Kidney (tissue), 22 donors: ENCODE measurements at places on chromosomes 3 and 15. TPM values are rescaled to one million over a fixed set of nuclear protein-coding genes. Genes with fewer than 3 reads are reported as not detected.
A peak's percentile ranks its signal among the peaks of the same experiment; 100 is the strongest.

DNA sequence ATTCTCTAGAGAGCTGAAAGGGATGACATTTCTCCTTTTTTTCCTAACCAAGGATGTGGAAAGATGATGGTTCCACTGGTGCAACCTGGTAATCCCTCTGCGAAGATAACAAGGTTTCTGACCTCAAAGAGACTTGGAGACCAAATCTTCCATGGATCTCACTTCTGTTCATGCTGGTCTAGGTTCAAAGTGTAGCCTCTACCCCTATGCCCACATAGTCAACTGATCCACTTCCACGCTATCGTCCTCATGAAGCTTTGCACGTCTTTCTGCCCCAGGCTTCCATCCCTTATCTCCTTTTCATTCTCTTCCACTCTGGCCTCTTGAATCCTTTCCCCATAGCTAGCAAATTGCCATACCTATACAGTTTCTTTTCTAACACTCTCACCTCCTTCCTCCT is 8.8 kb upstream of the MED12L start:
- no peak for DNase-seq

- DNase-seq = no peak
Measured at GRCh38 chr3:54827776-54828175, 100.1 kb downstream of the LRTM1 start.

DNA sequence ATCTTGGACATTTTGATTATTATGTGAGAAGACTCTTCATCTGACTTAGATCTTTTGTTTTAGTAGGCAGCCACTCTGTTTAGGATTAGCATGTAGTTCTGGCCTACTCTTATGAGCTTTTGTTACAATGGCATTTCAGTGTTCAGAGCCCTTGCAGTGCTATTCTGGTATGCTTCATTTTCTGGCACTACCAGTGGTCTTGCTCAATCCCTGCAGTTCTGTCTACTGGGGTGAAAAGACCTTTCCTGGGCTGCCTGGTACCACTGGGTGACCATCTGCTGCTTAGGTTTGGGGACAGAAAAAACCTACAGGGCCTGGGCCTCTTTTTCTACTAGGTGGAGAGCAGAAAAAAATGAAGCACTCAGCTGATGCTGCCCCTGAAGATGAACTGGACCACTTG is 42.5 kb downstream of the IL16 start:
- DNase-seq = no peak

DNA sequence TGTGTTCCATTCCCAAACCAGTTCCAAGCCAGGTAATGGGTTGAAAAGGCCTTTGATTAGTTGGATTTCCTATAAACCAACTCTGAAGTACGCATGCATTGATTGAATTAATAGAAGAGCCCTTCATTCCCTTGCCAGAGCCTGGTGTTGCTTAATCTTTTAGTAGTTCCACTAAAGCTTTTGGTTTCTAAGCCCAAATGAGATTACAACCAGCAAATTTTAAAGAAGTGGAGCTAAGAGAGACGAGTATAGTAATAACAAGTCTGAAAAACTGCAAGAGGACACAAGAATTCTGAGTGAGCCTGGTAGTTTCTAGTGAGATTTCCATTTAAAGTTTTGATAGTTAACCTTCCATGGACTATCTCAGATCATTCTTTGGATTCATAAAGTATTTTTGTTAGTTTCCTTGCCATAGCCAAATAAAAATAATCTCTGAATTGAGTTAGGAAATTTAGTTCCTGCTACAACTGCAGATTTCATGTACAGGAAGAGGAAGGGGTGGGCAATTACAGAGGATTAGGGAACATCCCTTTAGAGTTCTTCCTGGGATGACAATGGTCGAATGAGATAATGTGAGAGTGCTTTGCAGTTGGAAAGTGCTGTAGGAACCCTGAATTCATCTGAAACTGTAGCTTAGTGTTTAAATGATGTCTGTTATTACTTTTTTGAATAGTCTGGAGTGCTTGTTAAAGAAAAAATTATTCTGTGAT is 136.8 kb downstream of the FNDC3B start:
- no peak for DNase-seq

- no peak for DNase-seq
Measured at GRCh38 chr15:86036243-86036642, 43.4 kb upstream of the AGBL1 start.

GRCh38 chr15:58042006-58042405 is 23.5 kb downstream of the ALDH1A2 start:
- no peak for DNase-seq

GRCh38 chr15:49185473-49185872 is 15.4 kb downstream of the GALK2 start:
- no peak for DNase-seq

DNA sequence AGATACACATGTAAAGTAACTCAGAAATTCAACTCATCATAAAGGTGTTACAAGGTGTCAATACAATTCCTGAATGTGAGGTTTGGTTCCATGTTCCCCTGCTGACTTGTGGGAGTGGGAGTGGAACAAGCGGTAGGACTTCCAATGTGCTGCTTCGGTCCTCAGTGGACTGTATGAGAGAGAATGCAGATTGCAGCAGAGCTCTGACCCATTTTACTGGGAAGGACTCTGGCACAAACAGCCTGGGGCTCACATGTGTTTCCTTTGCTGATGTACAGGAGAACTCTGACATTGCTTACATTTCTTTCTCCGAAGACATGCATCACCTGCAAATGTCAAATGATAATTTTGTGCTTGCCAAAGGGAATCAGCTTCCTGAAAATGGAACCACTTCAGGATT is 111.5 kb downstream of the UNC13C start:
- no peak for DNase-seq

GRCh38 chr15:92648190-92648875 is 7.2 kb downstream of the FAM174B start:
- no peak for DNase-seq

DNA sequence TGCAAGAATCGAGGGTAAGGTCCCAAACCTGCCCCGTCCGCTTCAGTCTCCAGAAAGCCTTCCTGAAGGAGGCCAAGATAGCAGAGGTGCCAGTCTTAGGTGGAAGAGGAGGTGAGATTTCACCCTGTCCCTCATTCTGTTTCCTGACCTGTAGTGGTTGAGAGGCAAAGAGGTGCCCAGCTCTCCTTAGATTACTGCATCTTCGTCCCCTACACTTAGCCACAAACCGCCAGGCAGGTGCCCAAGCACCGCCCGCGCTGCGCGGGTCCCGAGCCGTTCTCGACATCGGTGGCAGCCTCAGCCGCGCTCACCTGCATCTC is 23.8 kb upstream of the POLG start:
- no peak for DNase-seq

DNA sequence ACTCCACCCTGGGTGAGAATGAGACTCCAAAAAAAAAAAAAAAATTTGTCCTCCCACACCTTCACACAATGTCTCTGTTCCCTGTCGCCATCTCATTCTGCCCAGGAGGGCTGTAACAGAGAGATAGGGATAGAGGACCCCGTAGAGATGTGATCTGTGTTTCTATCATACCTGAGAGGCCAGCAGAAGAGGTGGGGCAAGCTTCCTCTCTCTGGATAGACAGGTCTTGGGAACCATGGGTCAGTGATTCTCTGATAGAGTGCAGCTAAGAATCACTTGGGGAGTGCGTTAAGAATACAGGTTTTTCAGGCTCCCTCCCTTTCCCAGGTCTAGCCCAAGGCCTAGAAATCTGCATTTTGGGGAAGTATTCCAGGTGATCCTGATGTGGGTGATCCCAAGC is 8.3 kb downstream of the CA12 start:
- DNase-seq = no peak

- no peak for DNase-seq
Measured at GRCh38 chr15:22253676-22254408, 173.5 kb downstream of the OR4M2 start.

DNA sequence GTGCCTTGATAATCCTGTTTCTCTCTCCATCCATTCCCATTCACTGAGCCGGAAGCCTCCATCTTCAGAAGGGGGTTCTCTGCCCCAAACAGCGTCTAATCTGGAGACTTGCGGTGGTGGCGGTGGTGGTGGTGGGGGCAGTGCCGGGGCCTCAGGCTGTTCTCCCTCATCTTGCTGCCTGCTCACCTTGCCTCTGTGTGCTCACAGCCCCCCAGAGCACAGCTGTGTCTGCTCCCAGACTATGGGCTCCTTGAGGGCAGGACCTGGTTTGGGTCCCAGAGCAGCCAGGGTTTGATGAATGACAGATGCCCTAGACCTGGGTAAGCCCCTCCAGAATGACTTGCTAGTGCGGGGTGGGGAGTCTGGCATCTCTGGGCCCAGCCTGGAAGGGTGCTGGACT is 430 bp upstream of the PSTPIP1 start:
- DNase-seq = no peak

DNA sequence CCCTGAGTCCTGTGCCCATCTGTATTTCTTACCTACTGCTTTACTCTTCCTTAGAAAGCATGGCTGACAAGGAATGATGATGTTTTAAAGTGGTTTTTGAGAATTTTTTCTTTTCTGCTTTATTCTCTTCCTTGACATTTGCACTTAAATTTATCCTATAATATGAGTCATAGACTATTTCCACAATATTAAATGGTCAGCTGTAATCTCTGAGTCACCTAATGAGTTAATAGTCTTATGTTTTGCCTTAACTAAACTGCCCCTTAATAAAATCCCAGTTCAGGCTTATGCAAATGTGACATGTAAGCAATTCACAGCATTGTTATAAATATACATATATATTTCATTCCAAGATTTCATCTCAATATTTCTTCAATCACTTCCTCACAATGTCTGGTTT is 23.8 kb downstream of the MEIS2 start:
- no peak for DNase-seq

- no peak for DNase-seq
Measured at GRCh38 chr15:71612869-71613268, 197.5 kb upstream of the NR2E3 start.

- DNase-seq = no peak
Measured at GRCh38 chr3:141816958-141817357, 53.8 kb downstream of the GRK7 start.

DNA sequence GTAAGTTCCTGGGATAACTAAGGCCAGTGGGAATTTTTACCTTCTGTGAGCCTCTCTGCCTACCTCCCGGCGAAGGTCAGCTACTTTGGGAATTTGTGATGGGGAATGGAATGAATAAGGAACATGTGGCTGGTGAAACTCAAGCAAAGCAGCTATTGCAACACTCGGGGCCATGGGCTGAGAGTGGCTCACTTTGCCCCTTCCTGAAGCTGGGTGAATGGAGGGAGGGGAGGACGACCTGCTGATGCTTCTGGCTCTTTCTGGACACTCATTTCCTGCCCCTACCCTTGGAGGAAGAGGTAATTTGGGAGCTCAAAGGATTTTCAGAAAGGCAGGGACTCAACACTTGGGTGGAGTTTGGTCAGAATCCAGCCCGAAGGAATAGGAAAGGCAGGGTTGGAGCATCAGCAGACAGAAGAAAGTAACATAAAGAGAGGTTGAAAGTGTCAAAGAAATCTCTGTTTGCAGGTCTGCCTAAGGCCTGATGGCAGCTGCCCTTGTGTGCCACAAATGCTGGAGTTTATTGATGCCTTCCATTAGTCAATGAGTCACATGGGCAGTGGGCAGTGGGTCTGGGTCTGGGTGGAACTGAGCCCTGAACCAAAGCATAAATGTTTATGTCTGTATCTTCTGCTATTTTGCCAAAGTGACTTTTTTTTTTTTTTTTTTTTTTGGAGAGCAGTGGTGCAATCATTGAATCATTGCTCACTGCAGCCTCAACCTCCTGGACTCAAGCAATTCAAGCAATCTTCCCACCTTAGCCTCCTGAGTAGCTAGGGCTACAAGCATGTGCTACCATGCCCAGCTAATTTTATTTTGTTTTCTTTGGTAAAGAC is 12.4 kb downstream of the LAMP3 start:
- DNase-seq = no peak

DNA sequence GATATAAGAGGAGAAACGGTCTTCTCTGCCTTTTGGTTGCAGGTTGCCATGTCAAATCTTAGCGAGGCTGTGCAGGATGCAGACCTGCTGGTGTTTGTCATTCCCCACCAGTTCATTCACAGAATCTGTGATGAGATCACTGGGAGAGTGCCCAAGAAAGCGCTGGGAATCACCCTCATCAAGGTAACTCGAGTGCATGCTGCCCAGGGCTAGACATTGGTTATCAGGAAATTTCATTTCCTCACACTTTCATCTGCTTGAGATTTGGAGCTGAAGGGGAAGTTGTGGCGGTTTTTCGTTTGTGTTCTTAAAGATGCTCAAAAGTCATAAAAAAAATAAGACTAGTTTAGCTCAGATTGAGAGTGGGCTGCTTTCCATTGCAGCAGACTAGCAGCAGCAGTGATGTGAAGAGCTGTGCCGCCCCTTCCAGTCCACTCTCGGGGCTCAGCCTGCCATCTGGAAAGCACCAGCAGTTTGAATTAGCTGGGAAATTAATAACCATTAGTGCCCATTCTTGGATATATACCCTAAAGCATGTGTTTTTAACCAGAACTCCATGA is 32.2 kb downstream of the GPD1L start:
- DNase-seq = no peak

- no peak for DNase-seq
Measured at GRCh38 chr3:53650424-53650823, 156.0 kb downstream of the CACNA1D start.

GRCh38 chr15:78402061-78402610 is 35.9 kb upstream of the IREB2 start:
- no peak for DNase-seq

- DNase-seq = no peak
Measured at GRCh38 chr15:22903427-22903826, 65.0 kb downstream of the NIPA2 start.

- no peak for DNase-seq
Measured at GRCh38 chr3:11221818-11222415, 50.3 kb upstream of the ATG7 start.

GRCh38 chr15:83436513-83437158 is 10.5 kb upstream of the SH3GL3 start:
- DNase-seq = peak; percentile 76

- DNase-seq = peak; percentile 29
Measured at GRCh38 chr15:53586799-53587198, 172.7 kb downstream of the WDR72 start.

- no peak for DNase-seq
Measured at GRCh38 chr3:74537857-74538256, 76.6 kb downstream of the CNTN3 start.

GRCh38 chr15:80870893-80871292 is 91.7 kb downstream of the CEMIP start:
- no peak for DNase-seq

The COL7A1 gene
- 13.1 TPM for total RNA-seq

The GOLGA6L10 gene
- total RNA-seq = 2.5 TPM

The A4GNT gene
- total RNA-seq = not detected

The CILP gene
- total RNA-seq = 1.5 TPM

The AMT gene
- 15.2 TPM for total RNA-seq

The CPNE9 gene
- total RNA-seq = 0.16 TPM

The LNP1 gene
- 4.4 TPM for total RNA-seq

The PRICKLE2 gene
- 22.9 TPM for total RNA-seq

The ZBTB11 gene
- total RNA-seq = 14.1 TPM

The AP3B2 gene
- total RNA-seq = 4.7 TPM

The ARHGAP11A gene
- total RNA-seq = 4.6 TPM

The MST1 gene
- total RNA-seq = 77.3 TPM

The SOX2 gene
- 0.13 TPM for total RNA-seq

The CFAP100 gene
- not detected for total RNA-seq

The SAXO2 gene
- 3.2 TPM for total RNA-seq

The SH2D7 gene
- total RNA-seq = not detected

The MED12L gene
- total RNA-seq = 0.82 TPM

The PRRT3 gene
- total RNA-seq = 3.9 TPM

The MELTF gene
- 8.7 TPM for total RNA-seq

The ALDH1A3 gene
- total RNA-seq = 19.6 TPM

The TMEM207 gene
- total RNA-seq = not detected

The ADCY5 gene
- 33.6 TPM for total RNA-seq

The ATP13A5 gene
- total RNA-seq = not detected

The GABRR3 gene
- total RNA-seq = not detected
